Nephron progenitor cell (in vitro differentiated cells): ENCODE measurements at places on chromosomes 13 and 19.

DNA sequence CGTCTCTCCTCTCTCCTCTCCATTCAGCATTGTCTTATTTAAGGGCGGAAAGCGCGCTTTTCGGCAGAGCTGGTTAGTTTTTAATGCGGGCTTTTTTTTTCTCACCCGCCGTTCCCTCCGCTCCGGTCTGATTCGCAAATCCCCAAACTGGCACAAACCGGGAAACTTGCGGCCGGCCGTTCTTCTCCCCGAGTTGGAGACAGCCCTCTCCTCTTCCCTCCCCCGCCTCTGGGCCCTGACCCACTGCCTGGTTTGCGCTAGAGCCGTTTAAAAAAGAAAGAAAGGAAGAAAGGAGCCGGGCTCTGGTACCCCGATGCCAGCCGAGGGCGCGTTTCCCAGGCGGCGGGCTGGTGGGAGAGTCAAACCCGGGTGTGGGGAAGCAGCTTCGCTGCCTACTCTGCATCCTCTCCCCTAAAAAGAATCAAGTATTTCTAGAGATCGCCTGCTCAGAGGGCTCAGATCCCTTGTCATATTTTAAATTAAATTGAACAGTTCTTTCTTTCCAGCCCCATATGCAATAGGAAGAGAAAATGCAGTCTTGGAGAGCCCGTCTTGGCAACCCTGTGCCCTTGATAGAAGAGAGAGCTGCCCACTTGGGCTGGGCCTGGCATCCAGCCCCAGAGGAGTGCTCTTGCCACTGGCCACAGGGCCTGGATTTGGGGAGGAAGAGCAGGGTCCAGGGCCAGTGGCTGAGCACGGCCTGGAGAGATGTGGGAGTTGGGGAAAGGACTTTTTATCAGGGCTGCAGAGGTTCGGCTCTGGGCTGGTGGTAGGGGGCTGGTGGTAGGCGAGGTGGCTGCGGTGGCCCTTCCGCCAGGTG, 19.0 kb downstream of the NFIX start:
- DNase-seq = no peak

GRCh38 chr13:77511552-77511951, 24.0 kb upstream of the SCEL start:
- DNase-seq = no peak

DNA sequence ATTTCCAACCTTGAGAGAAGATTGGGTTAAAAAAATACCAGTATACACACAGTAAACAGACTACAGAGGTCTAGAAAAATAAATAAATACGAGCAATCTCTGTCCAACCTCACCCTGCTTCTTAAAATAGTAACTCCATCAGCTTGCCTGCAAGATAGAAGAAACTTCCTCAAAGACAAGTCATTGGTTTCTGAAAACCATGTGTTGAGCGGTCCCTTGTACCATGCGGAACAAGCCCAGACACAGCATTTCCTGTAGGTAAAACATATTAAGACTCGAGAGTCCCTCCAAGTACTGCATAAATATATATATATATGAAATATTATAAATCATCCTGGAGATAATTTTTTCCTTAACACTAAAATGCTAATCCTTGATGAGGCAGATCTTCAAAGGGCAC, 157.4 kb downstream of the MZT1 start:
- no peak for DNase-seq

GRCh38 chr19:13978351-13979243, 26.3 kb downstream of the DCAF15 start:
- peak; percentile 92 for DNase-seq

DNA sequence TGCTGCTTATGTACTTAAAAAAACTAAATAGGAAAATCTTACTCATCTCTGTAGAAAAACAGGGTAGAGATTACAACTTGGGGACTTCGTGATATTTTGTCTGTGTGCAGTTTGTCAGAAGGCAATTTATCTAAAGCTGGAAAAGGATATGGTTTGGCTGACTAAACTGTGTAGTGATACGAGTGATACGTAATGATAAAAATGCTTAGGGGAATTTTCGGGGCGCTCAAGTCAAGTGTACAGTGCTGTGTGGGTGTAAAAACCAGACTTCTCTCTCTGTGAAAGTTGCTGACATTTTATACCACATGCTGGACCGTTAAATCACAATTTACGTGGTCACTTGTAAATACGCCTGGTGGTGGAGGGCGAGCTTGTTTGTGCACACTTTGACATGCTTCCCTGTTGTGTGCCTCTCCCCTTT, 221.7 kb downstream of the KCNRG start:
- DNase-seq = no peak

GRCh38 chr19:33221638-33222037, 4.0 kb downstream of the SLC7A10 start:
- DNase-seq = no peak

DNA sequence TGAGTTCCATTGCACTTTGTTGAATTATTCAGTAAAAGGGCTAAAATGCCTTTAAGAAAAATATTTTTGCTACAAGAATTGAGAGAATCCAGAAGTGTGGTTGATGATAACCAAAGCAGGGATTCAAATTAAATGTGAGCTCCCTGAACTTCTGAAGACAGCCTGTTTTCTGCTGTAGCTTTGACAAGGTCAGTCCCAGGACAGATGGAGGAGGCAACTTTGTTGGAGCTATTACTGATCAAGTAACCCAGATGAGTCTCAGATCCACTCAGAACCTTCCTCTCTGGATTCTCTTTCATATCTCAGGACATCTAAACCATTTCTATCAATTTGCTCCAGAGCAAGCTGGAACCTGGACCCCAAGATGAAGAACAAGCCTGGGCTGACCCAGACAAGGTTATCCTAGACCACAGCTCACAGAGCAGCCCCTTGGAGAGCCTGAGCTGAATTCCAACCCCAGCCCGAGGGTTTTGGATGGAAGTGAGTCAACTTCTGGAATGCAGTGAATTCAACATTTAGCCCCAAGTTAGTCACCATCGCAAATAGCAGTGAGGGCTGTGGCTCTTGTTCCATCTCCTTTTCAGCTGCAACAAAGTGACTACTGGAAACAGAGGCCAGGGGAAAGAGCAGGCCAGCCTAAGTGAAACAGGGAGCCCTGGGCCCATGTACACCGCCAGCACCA, 137.8 kb upstream of the TSC22D1 start:
- no peak for DNase-seq

DNA sequence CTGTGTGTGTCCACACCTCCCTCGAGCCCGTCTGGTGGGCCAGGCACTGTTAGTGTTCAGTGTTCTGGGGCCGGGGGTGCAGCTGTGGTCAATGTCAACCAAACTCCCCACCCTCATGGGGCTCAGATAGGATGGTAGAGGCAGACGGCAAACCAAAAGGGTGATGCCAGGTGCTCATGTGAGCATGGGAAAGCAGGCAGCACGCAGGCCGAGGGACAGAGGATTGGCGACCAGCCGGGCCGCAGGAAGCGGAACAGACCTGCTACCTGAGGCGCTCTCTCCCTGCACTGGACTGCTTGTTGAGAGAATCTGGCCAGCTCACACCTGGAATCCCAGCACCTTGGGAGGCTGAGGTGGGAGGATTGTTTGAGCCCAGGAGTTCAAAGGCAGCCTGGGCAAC, 29.1 kb downstream of the DHX34 start:
- no peak for DNase-seq

GRCh38 chr13:25729201-25729600, 322.6 kb downstream of the SHISA2 start:
- no peak for DNase-seq

GRCh38 chr13:19927117-19927748, 31.3 kb upstream of the ZMYM2 start:
- no peak for DNase-seq

GRCh38 chr19:39399668-39400050, 7.0 kb upstream of the ZFP36 start:
- no peak for DNase-seq
